Esophagus muscularis mucosa (tissue), 4 donors: ENCODE measurements at places on chromosomes 7 and 10. TPM values are rescaled to one million over a fixed set of nuclear protein-coding genes. Genes with fewer than 3 reads are reported as not detected.

The GIMAP2 gene
- total RNA-seq: 7.1 TPM

The DPP6 gene
- 33.2 TPM for total RNA-seq

The GRID2IP gene
- total RNA-seq: not detected

The SPDYE6 gene
- total RNA-seq: not detected

The ANKRD7 gene
- 0.97 TPM for total RNA-seq

The TMEM270 gene
- not detected for total RNA-seq

The LIPJ gene
- not detected for total RNA-seq

The ADIRF gene
- 119 TPM for total RNA-seq

The GIMAP1 gene
- 6.6 TPM for total RNA-seq

The FOXP2 gene
- 54.2 TPM for total RNA-seq

The SHOC2 gene
- total RNA-seq: 45.7 TPM

The MALRD1 gene
- 0.33 TPM for total RNA-seq

The TRPV5 gene
- total RNA-seq: not detected

The OPALIN gene
- total RNA-seq: not detected

The ATOH7 gene
- not detected for total RNA-seq

The SLC18A2 gene
- 2.5 TPM for total RNA-seq

The NEUROD6 gene
- total RNA-seq: not detected
